ENCODE measurements at places on chromosomes 4 and X. TPM values are rescaled to one million over a fixed set of nuclear protein-coding genes. Genes with fewer than 3 reads are reported as not detected.

GRCh38 chr4:26192899-26193869 lies 127.6 kb upstream of the RBPJ start:
- DNase-seq: no peak

GRCh38 chr4:77126809-77127208 lies 30.2 kb upstream of the CCNG2 start:
- DNase-seq: no peak

Gene DMP1
- not detected for total RNA-seq

DNA sequence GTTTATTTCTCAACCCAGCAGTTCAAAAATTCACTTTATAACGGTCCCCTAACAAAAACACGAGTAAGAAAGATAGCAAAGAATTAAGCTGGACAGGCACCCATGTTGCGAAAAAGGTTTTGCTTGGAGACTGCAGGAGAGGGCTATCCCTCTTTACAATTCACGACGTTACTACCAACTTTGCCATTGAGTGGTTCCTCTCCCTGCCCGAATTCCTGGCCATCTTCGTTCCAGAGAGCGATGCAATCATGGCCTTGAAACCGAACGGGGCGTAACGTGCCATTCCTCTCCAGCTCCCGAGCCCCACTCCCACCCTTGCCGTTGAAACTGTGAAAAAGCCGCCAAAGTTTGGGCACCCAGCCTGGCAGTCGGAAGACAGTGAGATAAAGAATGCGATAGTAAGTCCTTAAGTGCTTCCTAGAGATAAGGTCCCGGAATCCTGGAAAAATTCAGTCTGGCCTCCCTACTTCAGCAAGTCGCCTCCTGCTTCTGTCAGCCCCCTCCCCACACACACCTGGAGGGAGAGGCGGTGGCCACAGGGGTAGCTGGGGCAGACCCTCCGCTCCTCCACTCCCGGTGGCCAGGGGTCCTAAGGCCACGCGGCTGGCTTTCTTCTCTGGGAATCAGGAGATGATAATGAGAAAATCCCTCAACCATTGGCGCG lies 65.2 kb downstream of the FBXO8 start:
- peak; percentile 50 for DNase-seq

Gene GRIA3
- not detected for total RNA-seq

Gene DOK7
- not detected for total RNA-seq

DNA sequence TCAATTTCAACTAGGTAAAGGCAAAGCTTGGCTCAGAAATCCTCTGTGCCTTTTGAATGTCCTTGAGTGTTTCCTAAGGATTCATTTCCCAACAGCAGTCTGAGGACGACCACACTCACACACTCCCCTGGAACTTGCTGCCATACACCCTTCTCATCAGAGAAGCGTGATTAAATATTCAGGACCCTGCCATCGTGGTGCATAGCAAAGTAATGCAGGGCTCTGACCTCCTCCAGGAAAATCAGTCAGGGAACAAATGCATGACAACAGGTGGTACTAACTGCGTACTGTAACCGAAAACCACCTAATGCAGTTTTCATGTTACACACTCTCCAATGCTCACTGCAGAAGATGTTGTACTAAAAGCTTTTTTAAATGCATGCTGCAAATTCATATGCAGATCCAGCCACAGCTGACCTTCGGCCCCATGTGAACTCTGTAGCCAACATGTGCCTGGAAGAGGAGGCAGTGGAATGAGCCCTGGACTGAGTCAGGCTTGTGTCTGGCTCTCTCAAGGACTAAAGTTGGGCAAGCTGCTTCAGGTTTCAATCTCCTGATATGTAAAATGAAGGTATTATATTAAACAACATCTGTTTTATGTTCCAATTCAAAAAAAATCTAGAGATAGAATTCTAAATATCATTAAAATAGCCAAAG lies 238.3 kb downstream of the KCNIP4 start:
- no peak for DNase-seq

DNA sequence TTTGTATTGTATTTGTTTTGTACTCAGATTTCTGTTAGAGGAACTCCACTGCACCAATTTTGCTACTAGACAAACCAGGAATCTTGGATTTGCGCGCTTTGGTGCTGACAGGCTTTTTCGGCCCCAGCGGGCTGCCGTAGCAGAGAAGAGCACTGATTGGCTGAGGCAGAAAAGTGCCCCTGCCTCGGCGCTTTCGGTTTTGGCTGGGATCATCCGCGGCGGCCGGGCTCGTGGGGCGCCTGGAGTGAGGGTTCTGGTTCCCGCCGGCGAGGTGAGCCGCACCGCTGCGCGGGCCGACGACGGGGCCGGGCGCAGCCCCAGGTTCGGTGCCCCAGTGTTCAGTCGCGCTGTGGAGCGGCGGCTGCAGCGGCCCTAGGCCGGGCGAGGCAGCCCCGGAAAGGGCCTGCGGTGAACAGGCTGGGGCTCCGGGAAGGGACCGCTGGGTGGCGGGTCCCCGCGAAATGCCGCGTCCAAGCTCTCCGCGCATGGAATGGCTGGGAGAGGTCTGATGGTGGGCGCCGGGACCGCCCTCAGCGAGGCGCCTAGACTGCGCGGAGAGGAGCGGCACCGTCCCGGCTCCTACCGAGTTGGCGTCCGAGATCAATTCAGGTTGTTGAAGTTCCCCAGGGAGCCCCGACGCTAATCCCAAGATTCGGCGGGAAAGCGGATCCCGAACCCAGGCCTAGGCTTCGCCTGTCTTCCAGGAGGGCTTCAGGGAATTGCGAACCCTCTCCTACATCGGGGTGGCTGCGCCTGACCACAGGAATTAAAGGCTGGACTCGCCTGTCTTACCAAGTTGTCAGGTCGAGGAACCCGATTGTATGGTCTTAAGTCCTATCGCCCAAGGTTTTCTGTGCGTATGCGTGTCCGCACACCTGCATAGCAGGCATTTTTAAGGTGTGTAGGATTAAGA lies at the start of gene LSM6:
LSM6 (plus strand) TSS at position 178 of the 913 bp plus-strand sequence. CDS start 7,204 bp downstream, outside the sequence.
- DNase-seq: peak; percentile 90

Gene PARM1
- 1.0 TPM for total RNA-seq

Gene RHOXF2B
- total RNA-seq: not detected

Data from chondrocyte (in vitro differentiated cells).